Karpas-422 (cell line): ENCODE measurements at places on chromosomes 3 and 15. TPM values are rescaled to one million over a fixed set of nuclear protein-coding genes. Genes with fewer than 3 reads are reported as not detected.

- H3K27me3 ChIP-seq = no peaks in the 10 kb centered on the region
- H3K36me3 ChIP-seq = no peaks in the 10 kb centered on the region
- no peak overlapping the region for H3K27ac ChIP-seq
- H3K4me1 ChIP-seq = peaks cover 22% of the 10 kb centered on the region
- DNase-seq = no peak
Measured at GRCh38 chr15:38238311-38238710, 14.3 kb upstream of the SPRED1 start.

- H3K4me3 ChIP-seq = no peak overlapping the region
- no peaks in the 10 kb centered on the region for H3K4me1 ChIP-seq
- no peaks in the 10 kb centered on the region for H3K36me3 ChIP-seq
- H3K27me3 ChIP-seq = no peaks in the 10 kb centered on the region
Measured at GRCh38 chr3:73197187-73197586, 135.7 kb downstream of the EBLN2 start.

DNA sequence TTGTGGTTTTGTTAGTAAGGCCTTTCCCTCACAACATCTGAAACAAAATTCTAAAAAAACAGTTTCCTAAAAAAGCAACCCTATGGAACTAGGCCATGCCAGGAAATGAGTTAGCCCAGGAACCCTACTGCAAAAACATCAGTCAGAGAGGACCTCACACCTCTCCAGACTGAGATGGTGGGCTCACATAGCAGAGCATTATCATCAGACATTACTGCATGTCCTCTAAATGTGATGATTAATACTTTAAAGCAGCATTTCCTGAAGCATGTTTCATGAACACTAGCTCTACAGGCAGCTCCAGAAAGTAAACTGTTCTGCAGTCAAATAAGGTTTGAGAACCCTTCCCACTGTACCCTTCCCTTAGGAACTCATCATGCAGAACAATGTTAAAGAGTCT lies 232.3 kb upstream of the MRPL3 start:
- H3K27me3 ChIP-seq = no peaks in the 10 kb centered on the region; the same call in 1 of the 2 replicates
- no peak overlapping the region for H3K27ac ChIP-seq
- DNase-seq = no peak

Gene RBP2
- not detected in 2 replicates for total RNA-seq

Gene UROC1
- not detected in 2 replicates for total RNA-seq

Gene RTP2
- total RNA-seq = not detected in 2 replicates
